ENCODE measurements at places on chromosomes 13 and 19. TPM values are rescaled to one million over a fixed set of nuclear protein-coding genes. Genes with fewer than 3 reads are reported as not detected.
A peak's percentile ranks its signal among the peaks of the same experiment; 100 is the strongest.

Gene RXFP2
- total RNA-seq: not detected

Gene LILRA2
- total RNA-seq: not detected

Gene DPF1
- total RNA-seq: 0.12 TPM

DNA sequence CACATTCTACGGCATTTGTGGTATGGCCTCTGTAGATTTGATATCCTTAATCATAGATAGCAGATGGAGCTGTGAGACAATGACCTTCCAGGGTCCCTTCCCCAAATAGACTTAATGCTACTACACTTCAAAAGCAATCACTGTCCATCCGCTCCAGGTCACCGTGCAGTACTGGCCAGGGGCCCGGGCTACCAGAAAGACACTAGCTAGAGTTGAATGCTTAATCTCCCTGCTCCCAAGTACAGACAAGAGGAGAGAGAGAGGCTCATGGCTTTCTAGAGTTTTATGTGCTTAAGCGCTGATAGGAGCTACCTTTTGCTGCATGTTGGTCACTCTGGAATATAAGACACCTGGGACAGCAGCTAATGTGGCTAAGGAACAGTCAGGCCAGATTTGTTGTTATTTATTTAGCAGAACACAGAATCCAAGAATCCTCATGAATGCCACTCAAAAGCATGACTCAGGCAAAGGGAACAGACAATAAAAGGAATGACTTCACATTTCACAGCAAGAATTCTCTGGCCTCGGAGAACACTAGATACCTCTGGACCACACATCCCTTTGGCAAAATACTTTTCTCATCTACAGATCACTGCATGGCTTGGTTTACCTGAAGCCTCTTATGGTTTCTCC lies 165.0 kb downstream of the LACC1 start:
- H3K27me3 ChIP-seq: peaks cover 23% of the 10 kb centered on the region
- no peak overlapping the region for H3K27ac ChIP-seq
- H3K36me3 ChIP-seq: no peaks in the 10 kb centered on the region

GRCh38 chr13:67217880-67218279 lies 12.3 kb downstream of the PCDH9 start:
- H3K27ac ChIP-seq: no peak overlapping the region
- no peaks in the 10 kb centered on the region for H3K4me1 ChIP-seq
- H3K4me3 ChIP-seq: no peak overlapping the region
- H3K27me3 ChIP-seq: peaks cover 1% of the 10 kb centered on the region

GRCh38 chr19:18737337-18737953 lies 53.7 kb downstream of the COMP start:
- no peaks in the 10 kb centered on the region for H3K36me3 ChIP-seq
- no peak for DNase-seq
- H3K4me1 ChIP-seq: no peaks in the 10 kb centered on the region
- H3K27ac ChIP-seq: no peak overlapping the region

DNA sequence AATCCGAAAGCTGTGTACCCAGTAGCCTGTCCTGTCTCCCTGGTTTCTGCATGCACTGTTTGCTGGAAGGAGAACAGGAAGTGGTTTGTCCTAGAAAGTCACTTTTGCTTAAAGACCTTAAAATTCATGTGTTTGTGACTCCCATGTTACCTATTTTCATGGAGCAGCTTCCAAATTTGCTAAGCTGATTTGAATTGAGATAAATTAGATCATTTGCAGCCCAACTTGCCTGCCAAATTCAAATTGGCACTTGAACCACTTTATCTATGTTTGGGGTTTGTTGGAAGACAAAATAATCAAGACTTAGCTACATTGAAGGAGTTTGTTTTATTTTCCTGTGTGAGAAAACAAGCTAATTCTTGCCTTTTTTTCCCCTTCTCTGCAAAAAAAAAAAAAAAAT lies 532.5 kb downstream of the DIAPH3 start:
- no peaks in the 10 kb centered on the region for H3K36me3 ChIP-seq
- no peaks in the 10 kb centered on the region for H3K4me1 ChIP-seq
- no peaks in the 10 kb centered on the region for H3K27me3 ChIP-seq

DNA sequence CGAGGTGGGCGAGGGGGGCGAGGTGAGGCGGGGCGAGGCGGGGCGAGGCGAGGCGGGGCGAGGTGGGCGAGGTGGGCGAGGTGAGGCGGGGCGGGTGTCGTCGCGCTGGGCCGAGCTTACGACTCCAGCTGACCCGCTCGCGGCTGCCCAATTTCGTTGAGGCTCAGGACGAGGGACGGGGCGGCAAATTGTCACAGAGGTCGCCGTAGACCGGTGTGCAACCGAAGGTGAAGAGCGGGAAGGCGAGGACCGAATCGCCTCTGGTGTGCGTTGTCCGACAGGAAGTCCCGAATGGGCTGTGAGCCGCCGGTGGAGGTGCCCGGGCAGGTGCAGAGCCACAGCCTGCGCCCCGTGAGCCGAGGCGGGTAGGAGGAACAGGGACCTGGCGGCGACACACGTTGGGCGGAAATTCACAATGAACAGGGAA lies at the start of gene LACC1:
TSS of gene LACC1 (plus strand) at position 150 of the 427 bp plus-strand sequence. CDS start 1,082 bp downstream, outside the sequence.
- no peaks in the 10 kb centered on the region for H3K36me3 ChIP-seq
- peaks cover 14% of the 10 kb centered on the region for H3K4me1 ChIP-seq
- DNase-seq: peak; percentile 35
- H3K27me3 ChIP-seq: peaks cover 14% of the 10 kb centered on the region
- peak within 1 kb of the TSS; percentile 86 for H3K27ac ChIP-seq

- H3K27me3 ChIP-seq: no peaks in the 10 kb centered on the region
- no peaks in the 10 kb centered on the region for H3K4me1 ChIP-seq
- H3K4me3 ChIP-seq: no peak overlapping the region
- no peaks in the 10 kb centered on the region for H3K36me3 ChIP-seq
Observed at GRCh38 chr13:45752510-45752909, 50.4 kb downstream of the CBY2 start.

DNA sequence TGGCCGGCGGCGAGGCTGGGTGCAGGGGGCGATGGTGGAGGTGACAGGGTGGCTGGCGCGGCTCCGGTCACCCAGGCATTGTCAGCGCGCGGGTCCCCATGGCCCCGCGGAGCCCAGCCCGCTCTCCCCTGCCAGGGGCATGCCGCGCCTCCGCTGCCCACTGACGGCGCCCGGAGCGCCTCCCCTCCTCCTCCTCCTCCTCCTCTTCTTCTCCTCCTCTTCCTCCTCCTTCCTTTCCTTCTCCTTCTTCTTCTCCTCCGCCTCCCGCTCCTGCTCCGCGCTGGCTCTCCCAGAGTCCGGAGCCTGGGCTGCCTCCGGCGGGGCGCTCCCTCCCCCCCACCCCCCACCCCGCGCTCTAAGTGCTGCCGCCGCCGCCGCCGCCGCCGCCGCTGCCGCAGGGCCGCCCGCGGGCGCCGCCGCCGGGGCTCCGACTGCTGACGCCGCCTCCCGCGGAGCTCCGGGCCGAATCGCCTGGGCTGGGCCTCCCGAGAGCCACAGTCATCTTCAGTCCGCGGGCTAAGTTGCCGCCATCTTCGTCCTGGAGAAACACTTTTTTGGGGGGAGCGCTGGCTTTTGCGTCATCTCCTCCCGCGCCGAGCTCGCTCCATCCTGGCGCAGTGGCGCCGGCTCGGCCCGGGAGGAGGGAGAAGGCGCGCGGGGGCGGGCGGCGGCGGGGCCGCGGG lies 348.3 kb downstream of the LIG4 start:
- H3K27me3 ChIP-seq: peaks cover 38% of the 10 kb centered on the region
- no peaks in the 10 kb centered on the region for H3K36me3 ChIP-seq
- DNase-seq: no peak
- no peak overlapping the region for H3K4me3 ChIP-seq
- no peak overlapping the region for H3K27ac ChIP-seq

GRCh38 chr13:52786766-52787165 lies 47.1 kb upstream of the CNMD start:
- H3K4me1 ChIP-seq: no peaks in the 10 kb centered on the region
- DNase-seq: no peak
- no peak overlapping the region for H3K27ac ChIP-seq
- H3K4me3 ChIP-seq: no peak overlapping the region
- no peaks in the 10 kb centered on the region for H3K36me3 ChIP-seq
- peaks cover 3% of the 10 kb centered on the region for H3K27me3 ChIP-seq

DNA sequence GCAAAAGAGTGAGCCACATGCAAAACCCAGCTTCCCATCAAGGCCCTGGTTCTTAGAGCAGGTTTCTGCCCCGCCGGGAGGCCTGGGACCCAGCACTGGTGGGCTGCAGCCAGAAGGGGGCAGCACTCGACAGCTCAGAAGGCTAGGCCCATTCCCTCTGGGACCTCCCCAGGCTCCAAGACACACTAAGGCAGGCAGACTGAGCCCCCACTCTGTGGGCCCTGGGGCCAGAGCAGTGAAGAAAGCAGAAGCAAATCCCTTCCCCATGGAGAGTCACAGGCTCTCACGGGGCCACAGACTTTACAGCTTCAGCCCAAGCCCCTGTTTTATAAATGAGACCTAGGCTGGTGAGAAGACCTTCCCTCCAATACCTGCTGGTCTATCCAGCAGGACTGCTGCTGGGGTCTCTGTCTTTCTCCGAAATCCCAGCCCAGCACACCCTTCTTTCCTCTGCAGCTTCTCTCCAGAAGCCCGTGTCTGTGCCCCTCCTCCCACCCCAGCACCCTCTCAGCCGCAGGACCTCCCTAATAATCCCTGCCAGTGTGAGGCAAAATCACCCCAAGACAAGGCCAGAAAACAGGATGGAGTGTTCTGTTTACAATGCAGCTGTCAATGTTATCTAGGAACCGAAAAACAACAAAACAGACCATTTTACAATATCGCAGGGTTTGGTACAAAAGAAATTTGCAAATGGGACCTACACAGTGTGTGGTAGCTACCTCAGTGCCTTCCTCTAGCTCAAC lies 109.3 kb downstream of the ABCC4 start:
- no peaks in the 10 kb centered on the region for H3K27me3 ChIP-seq
- H3K27ac ChIP-seq: no peak overlapping the region
- peak; percentile 64 for DNase-seq
- H3K4me3 ChIP-seq: no peak overlapping the region
- H3K4me1 ChIP-seq: peaks cover 12% of the 10 kb centered on the region

DNA sequence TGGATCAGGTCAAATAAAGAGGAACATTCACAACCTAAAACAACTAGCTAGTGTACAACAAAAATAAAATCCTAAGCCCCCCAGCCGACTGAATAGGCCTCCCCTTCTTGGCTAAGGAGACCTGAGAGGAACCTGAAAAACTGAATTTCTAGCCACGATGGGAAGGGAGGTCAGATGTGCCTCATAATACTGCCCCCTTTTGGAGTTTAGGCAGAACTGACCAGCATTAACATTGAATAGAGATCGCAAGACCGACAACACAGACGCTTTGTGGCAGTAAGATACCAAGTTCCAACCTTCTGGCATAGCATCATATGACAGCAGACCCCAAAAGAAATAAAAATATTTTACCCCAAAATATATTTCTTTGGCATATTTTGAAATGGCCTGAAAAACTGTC lies 15.9 kb downstream of the CBY2 start:
- DNase-seq: no peak
- H3K4me3 ChIP-seq: no peak overlapping the region
- no peak overlapping the region for H3K27ac ChIP-seq
- H3K4me1 ChIP-seq: no peaks in the 10 kb centered on the region
- no peaks in the 10 kb centered on the region for H3K36me3 ChIP-seq
- no peaks in the 10 kb centered on the region for H3K27me3 ChIP-seq

DNA sequence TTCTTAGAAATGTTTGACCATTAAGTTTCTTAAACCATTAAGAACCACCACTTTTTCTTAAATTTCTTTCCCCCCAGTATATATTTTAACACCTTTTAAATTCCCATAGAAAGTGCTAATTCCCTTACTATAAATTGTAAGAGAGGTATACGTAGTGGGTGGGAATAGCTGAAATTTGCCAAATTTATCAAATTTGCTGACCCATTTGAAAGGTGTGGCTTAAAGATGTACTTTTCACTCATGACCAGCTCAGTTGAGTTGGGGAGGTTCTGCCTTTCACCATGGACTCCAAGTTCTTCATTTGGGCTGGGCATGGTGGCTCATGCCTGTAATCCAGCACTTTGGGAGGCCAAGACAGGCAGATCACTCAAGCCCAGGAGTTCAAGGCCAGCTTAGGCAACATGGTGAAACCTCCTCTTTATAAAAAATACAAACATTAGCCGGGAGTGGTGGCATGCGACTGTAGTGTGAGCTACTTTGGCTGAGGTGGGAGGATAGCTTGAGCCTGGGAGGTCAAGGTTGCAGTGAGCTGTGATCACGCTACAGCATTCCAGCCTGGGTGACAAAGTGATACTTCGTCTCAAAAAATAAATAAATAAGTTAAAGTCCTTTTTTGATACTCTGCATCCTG lies 133.2 kb downstream of the MRPL57 start:
- no peaks in the 10 kb centered on the region for H3K36me3 ChIP-seq
- no peaks in the 10 kb centered on the region for H3K27me3 ChIP-seq
- H3K4me1 ChIP-seq: peaks cover 9% of the 10 kb centered on the region
- DNase-seq: no peak
- H3K27ac ChIP-seq: no peak overlapping the region

DNA sequence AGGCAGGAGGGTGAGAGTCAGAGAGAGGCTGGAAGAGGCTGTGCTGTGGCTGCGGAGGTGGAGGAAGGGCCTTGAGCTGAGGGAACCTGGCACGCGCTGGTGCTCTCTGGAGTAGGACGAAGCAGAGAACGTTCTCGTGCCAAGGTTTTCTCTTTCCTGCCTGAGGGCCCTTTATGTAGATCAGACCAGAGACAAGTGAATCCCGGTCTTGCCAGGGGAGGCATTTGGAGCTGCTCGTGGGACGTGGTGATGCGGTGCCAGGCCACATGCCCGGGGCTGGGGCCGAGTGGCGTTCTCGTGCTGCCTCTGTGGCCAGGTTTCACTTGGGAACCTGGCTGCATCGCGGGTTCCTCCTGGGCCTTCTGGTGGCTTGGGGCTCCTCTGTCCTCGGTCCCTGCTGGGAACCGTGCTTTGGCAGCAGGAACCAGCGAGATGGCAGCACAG lies 54.2 kb downstream of the KDM4B start:
- no peaks in the 10 kb centered on the region for H3K27me3 ChIP-seq
- no peak for DNase-seq
- H3K4me3 ChIP-seq: no peak overlapping the region
- H3K27ac ChIP-seq: no peak overlapping the region
- peaks cover 4% of the 10 kb centered on the region for H3K4me1 ChIP-seq
- H3K36me3 ChIP-seq: no peaks in the 10 kb centered on the region

All from activated CD4-positive, alpha-beta T cell treated with anti-CD3 and anti-CD28 coated beads, Interleukin-2, amount 10 ng/mL, durations not matched to agents 7 days and 5 days (primary cell).